ENCODE measurements at places on chromosomes 6 and 20.

GRCh38 chr6:101226677-101227135 is 166.8 kb upstream of the GRIK2 start:
- no peak for DNase-seq

DNA sequence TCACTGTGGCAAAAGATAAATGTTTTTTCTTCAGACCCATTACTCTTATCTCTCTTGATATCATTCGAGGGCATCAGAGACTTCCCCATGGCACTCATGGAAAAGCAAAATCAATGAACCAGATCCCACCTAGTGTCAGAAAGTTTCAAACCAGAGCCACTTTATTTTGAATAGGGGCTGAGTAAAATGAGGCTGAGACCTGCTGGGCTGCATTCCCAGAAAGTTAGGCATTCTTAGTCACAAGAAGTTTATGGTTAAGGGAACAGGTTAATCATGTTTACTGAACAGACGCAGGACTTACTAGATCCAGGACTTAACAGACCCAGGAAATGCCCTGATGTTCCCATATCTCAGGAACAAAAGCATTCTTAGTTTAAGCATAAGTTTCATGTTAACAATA is 369.9 kb downstream of the BTBD3 start:
- DNase-seq, result no peak

DNA sequence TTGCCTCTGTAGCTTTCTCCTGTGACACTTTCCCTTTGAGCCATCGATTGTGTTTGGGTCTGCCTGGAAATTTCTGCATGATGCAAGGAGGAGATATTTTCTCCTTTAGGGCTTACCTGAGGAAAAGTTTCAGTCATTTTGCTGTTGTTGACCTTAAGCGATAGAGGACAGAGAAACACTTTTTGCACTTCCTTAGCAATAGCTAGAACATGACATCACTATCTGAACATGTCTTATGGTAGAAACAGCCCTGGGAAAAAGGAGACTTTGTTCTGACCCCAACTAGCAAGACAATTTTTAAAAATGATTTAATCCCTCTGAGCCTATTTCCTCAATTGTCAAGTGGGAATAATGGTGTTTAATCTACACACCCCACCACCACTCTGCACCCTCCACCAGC is 9.7 kb upstream of the FILIP1 start:
- DNase-seq, result no peak

DNA sequence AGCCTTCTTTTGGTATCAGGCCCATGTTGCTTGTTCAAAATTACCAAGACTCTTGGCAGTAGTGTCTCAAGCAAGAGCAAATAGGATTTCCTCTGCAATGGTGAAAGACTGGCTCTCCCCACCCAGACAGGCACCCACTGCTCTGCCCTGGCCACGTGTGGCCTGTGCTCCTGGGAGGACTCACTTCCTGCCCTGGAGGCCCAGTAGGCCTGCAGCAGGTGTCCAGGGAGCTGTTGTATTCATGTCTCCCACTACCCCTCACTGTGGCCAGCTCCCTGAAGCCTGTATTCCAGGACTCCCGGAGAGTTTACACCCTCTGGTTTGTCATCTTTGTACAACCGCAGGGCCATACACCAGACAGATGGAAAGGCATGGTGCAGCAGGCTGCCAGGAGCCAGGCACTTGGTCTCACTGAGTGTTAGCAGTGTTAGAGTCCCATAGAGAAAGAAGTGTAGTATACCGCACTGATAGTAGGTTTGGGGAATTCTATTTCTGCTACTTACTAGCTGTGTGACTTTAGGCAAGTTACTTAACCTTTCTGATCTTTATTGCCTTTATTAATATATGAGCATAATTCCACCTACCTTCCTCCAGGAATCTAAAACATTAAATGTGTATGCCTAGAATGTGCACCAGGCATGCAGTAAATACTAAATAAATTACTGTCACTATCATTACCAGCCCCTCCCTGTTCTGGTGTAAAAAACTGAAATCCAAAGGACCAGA is 159.7 kb downstream of the TMEM242 start:
- no peak for DNase-seq

GRCh38 chr20:17439616-17440296 is 91.4 kb downstream of the BFSP1 start:
- no peak for DNase-seq

GRCh38 chr6:14732226-14732843 is 513.5 kb upstream of the JARID2 start:
- DNase-seq, result no peak

DNA sequence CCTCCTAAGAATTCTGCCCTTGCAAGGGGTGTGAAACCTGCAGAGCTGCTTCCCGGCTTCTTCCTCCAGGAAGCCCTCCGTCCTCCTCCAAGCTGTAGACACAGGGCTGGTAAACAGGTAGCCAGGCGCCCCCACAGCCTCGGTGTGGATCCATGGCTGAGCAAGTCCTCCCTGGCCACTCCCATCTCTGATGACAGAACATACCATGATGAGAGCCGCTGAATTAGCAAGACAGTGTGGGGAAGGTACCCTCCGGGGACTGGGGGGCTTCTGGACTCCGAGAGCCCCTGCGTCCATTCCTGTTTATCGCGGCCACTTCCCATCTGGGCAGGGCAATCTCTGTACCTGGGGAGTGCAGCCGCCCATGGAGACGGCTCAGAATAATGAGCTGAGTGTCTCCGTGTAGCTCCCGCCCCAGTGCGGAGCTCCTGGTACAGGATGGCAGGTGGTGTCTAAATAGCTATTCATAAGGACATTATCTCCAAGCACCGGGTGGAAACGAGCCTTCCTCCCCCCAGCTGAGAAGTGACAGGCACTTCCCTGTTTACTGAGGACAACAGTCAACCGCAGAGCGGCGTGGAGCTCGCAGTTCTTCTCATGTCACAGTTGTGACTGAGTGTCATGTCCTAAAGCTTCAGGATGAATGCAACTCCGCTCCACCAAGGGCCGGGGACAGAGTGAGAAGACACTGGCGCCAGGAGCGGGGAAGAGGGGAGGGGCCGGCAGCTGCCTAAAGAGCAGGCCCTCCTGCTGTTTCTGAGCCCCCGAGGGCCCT is 22.7 kb upstream of the NTSR1 start:
- no peak for DNase-seq

DNA sequence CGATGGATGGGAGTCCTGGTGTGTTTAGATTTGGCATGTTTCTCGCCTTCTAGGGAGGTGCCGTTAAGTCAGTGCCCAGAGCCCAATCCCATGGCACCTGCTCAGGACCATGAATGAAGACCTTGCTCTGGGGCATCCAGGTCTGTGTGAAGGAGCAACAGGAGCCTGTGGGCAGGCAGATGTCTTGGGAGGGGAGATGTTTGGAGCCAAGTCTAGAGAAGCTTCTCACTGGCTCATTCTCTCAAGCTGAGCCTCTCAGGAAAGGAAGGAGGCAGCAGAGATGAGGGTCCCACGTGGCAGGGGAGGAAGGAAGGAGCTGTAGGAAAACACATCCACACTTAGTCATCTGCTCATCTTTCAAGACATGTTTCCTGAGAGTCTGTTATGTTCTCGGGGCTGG is 9.5 kb upstream of the SIRPB1 start:
- DNase-seq, result no peak

DNA sequence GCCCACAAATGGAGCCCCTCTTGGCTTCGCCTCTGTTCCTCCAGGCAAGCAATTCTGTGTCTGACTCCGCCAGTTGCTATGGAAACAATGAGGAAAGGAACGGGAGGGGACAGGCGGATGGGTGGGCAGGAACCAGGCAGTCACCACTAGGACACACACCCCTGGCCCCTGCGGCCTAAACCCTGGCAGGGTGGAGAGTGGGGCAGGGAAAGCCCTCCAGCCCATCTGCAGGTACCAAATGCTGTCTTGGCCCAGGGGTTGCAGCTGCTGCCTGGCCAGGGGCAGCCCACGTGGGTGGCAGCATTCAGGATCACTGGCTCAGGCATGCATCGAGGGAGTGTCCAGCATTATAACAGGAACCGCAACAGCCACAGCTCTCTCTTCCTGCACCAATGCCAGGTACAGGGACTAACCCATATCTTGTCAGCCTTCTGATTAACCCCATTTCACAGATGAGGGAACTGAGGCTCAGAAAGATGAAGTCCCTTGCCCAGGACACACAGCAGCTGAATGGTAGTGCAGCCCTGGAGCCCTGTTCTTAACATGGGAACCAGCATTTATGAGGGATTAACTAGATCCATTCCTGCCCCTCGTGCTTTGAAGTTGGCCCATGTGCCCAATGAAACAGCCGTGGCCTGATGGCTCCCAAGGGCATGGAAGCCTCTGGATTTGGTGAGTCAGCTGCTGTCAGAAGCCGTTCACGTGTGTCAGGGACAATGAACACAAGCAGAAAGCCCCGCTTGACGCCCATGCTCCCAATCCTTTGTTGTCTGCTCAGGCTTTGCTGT is 66.3 kb downstream of the NOL4L start:
- DNase-seq, result no peak

DNA sequence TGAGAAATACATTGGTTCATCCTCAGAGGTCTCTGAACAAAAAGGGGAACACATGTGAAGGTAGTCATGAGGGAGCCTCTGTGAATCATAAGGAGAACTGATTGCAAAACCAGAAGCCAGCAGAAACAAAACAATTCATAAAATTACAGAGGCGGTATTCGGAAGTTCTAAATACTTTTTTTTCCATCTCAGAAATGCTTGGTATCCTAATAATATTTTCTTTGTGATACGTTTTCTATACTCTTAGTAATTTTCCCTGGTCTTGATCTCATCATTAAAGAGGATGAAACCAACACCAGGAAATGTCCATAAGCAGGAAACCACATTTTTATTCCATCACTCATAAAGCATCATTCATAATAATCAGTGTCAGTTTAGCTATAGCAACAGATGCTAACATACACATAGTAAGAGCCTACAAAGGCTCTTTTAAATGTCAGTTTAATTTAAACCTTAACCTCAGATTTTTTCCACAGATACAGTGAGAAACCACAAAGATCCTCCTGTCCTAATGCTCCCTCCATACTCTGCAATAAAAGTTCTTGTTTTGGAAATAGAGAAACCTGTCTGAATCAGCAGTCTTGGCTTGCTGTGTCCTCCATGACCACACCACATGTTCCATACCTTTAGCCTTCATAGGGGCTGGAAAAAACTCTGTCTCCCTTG is 29.2 kb downstream of the SGK1 start:
- no peak for DNase-seq

GRCh38 chr6:155089746-155090145 is 94.6 kb downstream of the TIAM2 start:
- DNase-seq, result no peak

- no peak for DNase-seq
Observed at GRCh38 chr6:30143780-30144179, 7.8 kb downstream of the TRIM40 start.

Measured in activated T-cell treated with anti-CD3 and anti-CD28 coated beads, Interleukin-2, amount 50 U/mL, for 1 hour (primary cell).